Hematopoietic multipotent progenitor cell treated with erythropoietin and hydrocortisone succinate and interleukin-3 and kit ligand, for 6 days (in vitro differentiated cells): ENCODE measurements at places on chromosomes 5 and 9.

DNA sequence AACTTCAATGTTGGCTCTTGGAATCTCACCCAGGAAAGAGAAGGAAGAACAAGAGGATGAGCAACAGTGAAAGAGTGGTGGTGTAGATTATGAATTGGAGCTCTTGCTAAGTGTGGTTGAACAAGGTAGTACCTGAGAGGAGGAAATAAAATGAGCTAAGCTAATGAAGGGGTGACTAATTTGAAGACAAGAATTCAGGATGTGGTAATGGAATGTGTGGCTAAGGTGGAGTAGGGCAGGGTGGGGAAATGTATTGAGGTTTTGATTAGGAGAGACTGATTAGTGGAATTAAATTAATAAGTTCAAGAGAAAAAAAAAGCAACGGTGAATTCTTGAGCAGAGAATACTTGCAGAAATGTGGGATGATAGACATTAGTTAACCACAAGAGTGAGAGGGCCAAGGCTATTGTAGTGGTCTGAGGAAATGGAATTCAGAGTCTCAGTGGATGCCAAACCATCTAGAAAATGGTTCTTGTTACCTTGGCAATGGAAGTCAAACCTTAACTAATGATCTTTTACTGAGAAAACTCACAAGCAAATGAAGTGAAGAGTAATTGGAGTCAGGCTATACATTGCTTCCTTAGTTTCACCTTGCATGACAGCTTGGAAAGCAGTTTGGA is 648.3 kb upstream of the ZNF608 start:
- DNase-seq, result no peak

- no peak for DNase-seq
Observed at GRCh38 chr5:121031491-121031890, 567.4 kb downstream of the PRR16 start.

- no peak for DNase-seq
Observed at GRCh38 chr5:125979636-125980035, 443.6 kb upstream of the GRAMD2B start.

- DNase-seq, result no peak
Observed at GRCh38 chr5:67093279-67093678, 103.3 kb downstream of the CD180 start.

- DNase-seq, result peak; percentile 46
Observed at GRCh38 chr9:121601194-121601593, 50.2 kb upstream of the DAB2IP start.

GRCh38 chr9:104948277-104948676 is 20.3 kb upstream of the ABCA1 start:
- no peak for DNase-seq

DNA sequence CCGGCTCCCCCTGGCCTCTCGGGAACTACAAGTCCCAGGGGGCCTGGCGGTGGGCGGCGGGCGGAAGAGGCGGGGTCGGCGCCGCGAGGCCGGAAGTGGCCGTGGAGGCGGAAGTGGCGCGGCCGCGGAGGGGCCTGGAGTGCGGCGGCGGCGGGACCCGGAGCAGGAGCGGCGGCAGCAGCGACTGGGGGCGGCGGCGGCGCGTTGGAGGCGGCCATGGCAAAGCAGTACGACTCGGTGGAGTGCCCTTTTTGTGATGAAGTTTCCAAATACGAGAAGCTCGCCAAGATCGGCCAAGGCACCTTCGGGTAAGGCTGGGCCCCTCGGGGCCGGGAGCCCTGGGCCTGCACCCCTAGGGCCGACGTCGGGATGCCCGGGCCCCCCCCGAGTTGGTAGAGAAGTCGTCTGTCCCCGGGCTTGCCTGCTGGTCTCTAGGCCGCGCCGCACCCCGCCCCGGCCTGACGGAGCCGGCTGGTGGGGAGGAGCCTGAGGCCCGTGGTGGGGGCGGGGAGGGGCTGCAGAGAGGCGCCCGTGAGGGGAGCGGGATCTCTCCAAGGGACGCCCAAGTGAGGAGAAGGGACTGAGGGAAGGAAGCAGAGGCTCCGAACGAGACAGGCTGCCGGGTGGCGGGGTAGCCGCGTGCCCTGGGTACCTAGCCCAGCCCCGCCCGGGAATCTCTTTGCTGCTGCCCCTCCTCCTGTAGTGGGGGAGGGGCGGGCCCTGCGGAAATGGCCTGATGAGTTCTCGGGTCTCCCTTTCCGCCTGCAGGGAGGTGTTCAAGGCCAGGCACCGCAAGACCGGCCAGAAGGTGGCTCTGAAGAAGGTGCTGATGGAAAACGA is at the start of gene CDK9:
Gene CDK9, plus strand, starts transcription at position 102 of the 840 bp plus-strand sequence. Its CDS starts 115 bp downstream, at position 217.
- peak; percentile 92 for DNase-seq
